Activated CD8-positive, alpha-beta memory T cell treated with anti-CD3 and anti-CD28 coated beads, Interleukin-2, amount 10 ng/mL, durations not matched to agents 7 days and 5 days (primary cell): ENCODE measurements at places on chromosomes 12 and 14. TPM values are rescaled to one million over a fixed set of nuclear protein-coding genes. Genes with fewer than 3 reads are reported as not detected.

GRCh38 chr14:73142216-73142615 lies 5.9 kb downstream of the PSEN1 start:
- H3K4me3 ChIP-seq, result no peak overlapping the region
- peaks cover 30% of the 10 kb centered on the region for H3K4me1 ChIP-seq
- DNase-seq, result no peak

Gene NOVA1
- total RNA-seq, result 0.42 TPM

GRCh38 chr12:13178568-13179210 lies 17.8 kb upstream of the EMP1 start:
- H3K27me3 ChIP-seq, result peaks cover 49% of the 10 kb centered on the region
- peaks cover 38% of the 10 kb centered on the region for H3K4me1 ChIP-seq
- H3K27ac ChIP-seq, result no peak overlapping the region
- no peaks in the 10 kb centered on the region for H3K36me3 ChIP-seq
- H3K4me3 ChIP-seq, result peak overlapping the region; percentile 46
- no peak for DNase-seq

GRCh38 chr14:53152184-53152886 lies 788 bp downstream of the DDHD1 start:
- H3K27ac ChIP-seq, result peak overlapping the region; percentile 99
- H3K4me3 ChIP-seq, result peak overlapping the region; percentile 100
- peaks cover 41% of the 10 kb centered on the region for H3K4me1 ChIP-seq
- no peaks in the 10 kb centered on the region for H3K27me3 ChIP-seq

DNA sequence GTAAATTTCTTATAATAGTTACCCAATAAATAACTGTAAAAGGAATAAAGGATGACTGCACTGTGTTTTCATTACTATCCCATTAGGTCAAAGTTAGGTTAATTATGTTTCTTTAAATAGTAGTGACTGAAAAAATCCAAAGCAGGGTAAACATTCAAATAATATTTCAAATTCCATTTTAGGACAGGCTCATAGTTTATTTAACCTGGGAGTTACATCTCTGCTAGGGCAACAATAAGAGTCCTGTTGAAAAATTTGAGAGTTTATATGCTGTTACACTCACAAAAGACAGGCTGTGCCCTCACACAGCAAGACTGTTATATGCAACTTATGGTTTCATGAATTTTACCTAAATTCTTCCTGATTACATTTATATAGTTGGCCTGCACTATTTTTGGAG lies 8.0 kb downstream of the ERP27 start:
- H3K4me3 ChIP-seq, result no peak overlapping the region
- H3K4me1 ChIP-seq, result no peaks in the 10 kb centered on the region
- no peak for DNase-seq
- no peaks in the 10 kb centered on the region for H3K27me3 ChIP-seq
- no peak overlapping the region for H3K27ac ChIP-seq

- H3K4me1 ChIP-seq, result no peaks in the 10 kb centered on the region
- H3K36me3 ChIP-seq, result no peaks in the 10 kb centered on the region
- H3K27me3 ChIP-seq, result peaks cover 2% of the 10 kb centered on the region
- H3K27ac ChIP-seq, result no peak overlapping the region
- DNase-seq, result no peak
Observed at GRCh38 chr14:92384461-92385133, 61.6 kb downstream of the SLC24A4 start.

GRCh38 chr14:101849125-101849524 lies 87.6 kb downstream of the PPP2R5C start:
- H3K36me3 ChIP-seq, result peaks cover 7% of the 10 kb centered on the region
- H3K4me1 ChIP-seq, result peaks cover 74% of the 10 kb centered on the region
- DNase-seq, result no peak
- H3K4me3 ChIP-seq, result no peak overlapping the region

GRCh38 chr14:98605043-98605442 lies 667.0 kb downstream of the BCL11B start:
- no peaks in the 10 kb centered on the region for H3K36me3 ChIP-seq
- no peaks in the 10 kb centered on the region for H3K4me1 ChIP-seq
- DNase-seq, result no peak
- H3K27me3 ChIP-seq, result no peaks in the 10 kb centered on the region

Gene DNAL1
- 9.1 TPM for total RNA-seq

- no peak overlapping the region for H3K4me3 ChIP-seq
- H3K36me3 ChIP-seq, result no peaks in the 10 kb centered on the region
- no peak overlapping the region for H3K27ac ChIP-seq
- DNase-seq, result no peak
Observed at GRCh38 chr14:33936391-33936790, 14.5 kb downstream of the EGLN3 start.

DNA sequence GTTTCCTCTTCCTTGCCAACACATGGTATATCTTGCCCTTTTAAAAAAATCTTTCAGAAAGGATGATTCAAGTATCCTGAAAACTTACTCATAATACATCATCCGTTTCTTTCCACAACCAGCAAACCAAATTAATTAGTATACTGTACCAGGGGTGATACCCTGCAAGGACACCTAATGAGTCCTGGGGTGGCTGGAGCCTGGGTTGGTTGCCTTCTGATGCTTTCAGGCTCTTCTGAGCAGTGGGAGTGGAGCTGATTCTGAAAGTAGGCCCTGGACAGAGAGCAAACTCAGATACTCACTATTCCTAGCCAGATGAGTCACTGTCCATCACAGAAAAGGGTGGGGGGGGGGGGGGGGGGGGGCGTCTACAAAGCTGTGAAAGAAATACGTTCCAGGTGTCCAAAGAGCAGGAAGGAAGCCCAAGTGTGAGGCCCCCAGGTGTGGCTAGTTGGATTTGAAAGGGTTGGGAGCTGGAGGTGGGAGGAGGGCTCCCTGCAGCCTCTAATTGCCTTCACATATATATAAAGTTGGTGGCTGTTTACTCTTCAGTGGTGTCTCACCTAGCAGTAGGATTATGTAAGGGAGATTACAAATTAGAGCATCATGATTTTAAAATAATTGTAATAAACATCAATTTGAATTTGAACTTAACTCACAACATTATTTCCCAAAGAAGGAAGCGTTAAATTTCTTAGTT lies 36.5 kb downstream of the FBXO33 start:
- no peak overlapping the region for H3K4me3 ChIP-seq
- peaks cover 35% of the 10 kb centered on the region for H3K36me3 ChIP-seq
- no peak for DNase-seq
- H3K27me3 ChIP-seq, result no peaks in the 10 kb centered on the region

Gene FBXL14
- total RNA-seq, result 28.2 TPM

Gene OLR1
- not detected for total RNA-seq

DNA sequence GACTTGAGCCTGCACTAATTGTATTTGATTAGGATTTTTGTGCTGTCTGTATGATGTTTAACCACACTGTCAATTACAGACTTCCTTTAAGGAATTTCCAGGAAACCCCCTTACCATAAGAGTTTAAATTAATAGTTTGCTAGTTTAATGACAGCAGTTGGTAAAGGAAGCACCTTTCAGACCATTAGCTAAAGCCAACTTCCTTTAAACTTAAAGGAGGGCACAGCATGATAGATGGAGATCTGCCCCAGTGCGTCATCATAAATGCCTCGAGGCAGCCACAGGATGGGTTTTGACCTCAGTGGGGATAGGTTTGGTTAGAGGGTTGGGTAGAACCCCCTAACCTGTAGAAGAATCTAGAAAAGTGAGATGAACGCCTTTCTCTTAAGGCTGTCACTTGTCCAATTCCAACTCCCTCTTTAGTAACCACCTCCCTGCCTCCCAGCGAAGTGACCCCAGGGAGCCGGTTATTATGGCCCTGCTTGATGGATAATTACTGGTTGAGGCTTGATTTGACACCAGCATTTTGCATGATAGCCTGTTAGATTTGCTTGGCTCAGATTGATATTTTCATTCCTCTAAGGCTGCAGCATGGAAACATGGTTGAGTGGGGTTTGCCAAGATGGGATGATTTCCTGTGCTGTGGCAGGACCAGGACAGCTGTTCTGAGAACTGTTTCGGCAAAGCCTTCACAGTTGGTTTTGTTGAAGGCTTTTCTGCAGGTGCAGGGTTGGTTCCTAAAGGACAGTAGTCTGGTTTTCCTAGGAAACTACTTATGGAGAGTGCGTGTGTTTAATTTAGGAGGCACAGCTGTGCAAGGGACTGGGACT lies 62.7 kb downstream of the CHST11 start:
- DNase-seq, result peak; percentile 87
- H3K4me1 ChIP-seq, result peaks cover 89% of the 10 kb centered on the region
- H3K4me3 ChIP-seq, result no peak overlapping the region
- peak overlapping the region; percentile 55 for H3K27ac ChIP-seq
- no peaks in the 10 kb centered on the region for H3K27me3 ChIP-seq

GRCh38 chr14:22928237-22929103 lies 706 bp downstream of the PRMT5 start:
- H3K27ac ChIP-seq, result no peak overlapping the region
- peaks cover 32% of the 10 kb centered on the region for H3K4me1 ChIP-seq
- no peak overlapping the region for H3K4me3 ChIP-seq
- H3K36me3 ChIP-seq, result peaks cover 31% of the 10 kb centered on the region
- DNase-seq, result no peak

DNA sequence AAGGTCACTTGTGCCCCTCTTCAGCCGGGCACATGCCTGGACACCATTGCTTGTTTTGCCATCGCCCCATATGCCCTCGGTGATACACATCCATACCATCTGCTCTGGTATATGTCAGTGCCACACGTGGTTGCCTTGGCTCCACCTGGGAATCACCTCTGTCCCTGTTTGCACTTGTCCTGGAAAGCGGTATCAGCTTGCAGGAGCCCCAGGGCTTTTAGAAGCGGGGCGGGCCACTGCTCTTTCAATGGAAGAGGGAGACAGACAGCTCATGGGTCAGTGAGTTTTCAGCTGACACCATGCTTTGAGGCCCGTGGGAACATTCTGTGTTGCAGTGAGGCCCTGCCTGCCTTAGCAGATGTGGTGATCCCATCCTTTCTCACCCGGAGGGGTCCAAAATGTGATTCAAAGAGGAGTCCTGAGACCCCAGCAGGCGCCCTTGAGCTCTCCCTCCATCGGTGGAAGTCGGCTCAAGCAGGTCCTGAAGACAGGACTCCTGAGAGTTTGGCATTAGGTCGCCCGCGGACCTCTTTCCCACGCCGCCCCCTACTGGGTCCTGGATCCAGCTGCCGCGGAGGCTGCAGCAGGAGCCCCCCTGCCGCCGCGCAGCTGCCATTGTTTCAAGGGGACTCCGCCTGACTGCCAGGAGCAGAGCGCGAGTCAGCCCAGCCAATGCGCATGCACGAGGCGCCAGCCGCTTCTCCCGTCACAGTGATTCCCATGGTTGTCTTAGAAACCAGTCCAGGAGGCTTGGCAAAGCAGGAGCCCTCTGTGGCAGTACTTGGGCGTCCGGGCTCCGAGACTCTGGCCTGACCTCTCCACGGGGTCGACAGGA lies 773.2 kb upstream of the ALG10B start:
- no peaks in the 10 kb centered on the region for H3K27me3 ChIP-seq
- no peak overlapping the region for H3K4me3 ChIP-seq
- no peak for DNase-seq
- H3K4me1 ChIP-seq, result no peaks in the 10 kb centered on the region
- H3K27ac ChIP-seq, result no peak overlapping the region

GRCh38 chr14:20789230-20789813 lies 8.3 kb downstream of the RNASE6 start:
- no peak overlapping the region for H3K4me3 ChIP-seq
- peaks cover 12% of the 10 kb centered on the region for H3K4me1 ChIP-seq
- no peaks in the 10 kb centered on the region for H3K27me3 ChIP-seq
- no peaks in the 10 kb centered on the region for H3K36me3 ChIP-seq
- DNase-seq, result no peak

Gene OTOGL
- not detected for total RNA-seq

DNA sequence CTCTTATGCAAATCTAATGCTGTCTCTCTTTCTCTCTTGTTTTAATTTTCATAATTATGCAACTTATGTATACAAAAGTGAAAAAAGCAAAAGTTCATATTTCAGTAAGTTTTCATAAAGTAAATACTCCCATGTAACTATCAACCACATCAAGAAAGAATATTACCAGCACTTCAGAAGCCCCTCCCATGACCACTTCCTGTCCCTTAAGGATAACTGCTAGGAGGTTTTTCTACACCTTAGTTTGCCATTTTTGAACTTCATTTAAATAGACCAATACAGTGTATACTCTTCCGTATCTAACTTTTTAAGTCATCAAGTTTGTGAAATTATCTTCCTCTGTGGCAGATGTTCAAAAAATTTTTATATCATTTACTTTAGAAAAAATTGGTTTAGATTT lies 547 bp upstream of the OR4K15 start:
- H3K4me1 ChIP-seq, result peaks cover 9% of the 10 kb centered on the region
- no peaks in the 10 kb centered on the region for H3K27me3 ChIP-seq
- H3K4me3 ChIP-seq, result no peak overlapping the region
- H3K36me3 ChIP-seq, result no peaks in the 10 kb centered on the region
- no peak overlapping the region for H3K27ac ChIP-seq

Gene TAS2R42
- not detected for total RNA-seq

Gene BMAL2
- total RNA-seq, result 38.4 TPM

GRCh38 chr14:95463171-95463901 lies 53.1 kb downstream of the SYNE3 start:
- H3K36me3 ChIP-seq, result peaks cover 43% of the 10 kb centered on the region
- no peaks in the 10 kb centered on the region for H3K27me3 ChIP-seq
- peaks cover 29% of the 10 kb centered on the region for H3K4me1 ChIP-seq
- no peak overlapping the region for H3K4me3 ChIP-seq

GRCh38 chr14:101226603-101227425 lies 323.3 kb upstream of the RTL1 start:
- H3K4me1 ChIP-seq, result peaks cover 4% of the 10 kb centered on the region
- peaks cover 2% of the 10 kb centered on the region for H3K27me3 ChIP-seq
- no peaks in the 10 kb centered on the region for H3K36me3 ChIP-seq
- H3K27ac ChIP-seq, result no peak overlapping the region

DNA sequence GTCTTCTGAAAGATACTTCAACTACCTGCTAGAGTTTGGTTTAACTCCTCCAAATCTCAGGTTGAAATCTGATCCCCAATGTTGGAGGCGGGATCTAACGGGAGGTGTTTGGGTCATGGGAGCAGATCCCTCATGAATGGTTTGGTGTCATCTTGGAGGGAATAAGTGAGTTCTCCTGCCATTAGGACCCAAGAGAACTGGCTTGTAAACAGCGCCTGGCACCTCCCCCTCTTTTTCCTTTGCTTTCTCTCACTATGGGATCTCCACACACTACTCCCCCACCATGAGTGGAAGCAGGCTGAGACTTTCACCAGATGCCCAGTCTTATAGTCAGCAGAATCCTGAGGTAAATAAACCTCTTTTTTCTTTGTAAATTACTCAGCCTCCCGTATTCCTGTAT lies 2.5 kb downstream of the CNIH1 start:
- H3K27ac ChIP-seq, result no peak overlapping the region
- no peak for DNase-seq
- H3K4me3 ChIP-seq, result no peak overlapping the region

Gene A2ML1
- not detected for total RNA-seq

Gene TAS2R30
- total RNA-seq, result 3.4 TPM
